ENCODE measurements at places on chromosomes 11 and 22.

DNA sequence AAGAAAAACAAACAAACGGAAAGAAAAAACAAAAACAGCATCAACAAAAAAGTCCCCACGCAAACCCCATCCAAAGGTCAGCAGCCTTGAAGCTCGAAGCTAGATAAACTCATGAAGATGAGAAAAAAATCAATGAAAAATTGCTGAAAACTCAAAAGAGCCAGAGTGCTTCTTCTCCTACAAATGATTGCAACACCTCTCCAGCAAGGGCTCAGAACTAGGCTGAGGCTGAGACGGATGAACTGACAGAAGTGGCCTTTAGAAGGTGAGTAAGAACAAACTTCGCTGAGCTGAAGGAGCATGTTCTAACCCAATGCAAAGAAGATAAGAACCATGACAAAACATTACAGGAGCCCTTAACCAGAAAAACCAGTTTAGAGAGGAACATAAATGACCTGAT is 18.4 kb upstream of the FTH1 start:
- no peak for DNase-seq

- no peak for DNase-seq
Measured at GRCh38 chr22:22746061-22746962, 101.9 kb downstream of the GGTLC2 start.

DNA sequence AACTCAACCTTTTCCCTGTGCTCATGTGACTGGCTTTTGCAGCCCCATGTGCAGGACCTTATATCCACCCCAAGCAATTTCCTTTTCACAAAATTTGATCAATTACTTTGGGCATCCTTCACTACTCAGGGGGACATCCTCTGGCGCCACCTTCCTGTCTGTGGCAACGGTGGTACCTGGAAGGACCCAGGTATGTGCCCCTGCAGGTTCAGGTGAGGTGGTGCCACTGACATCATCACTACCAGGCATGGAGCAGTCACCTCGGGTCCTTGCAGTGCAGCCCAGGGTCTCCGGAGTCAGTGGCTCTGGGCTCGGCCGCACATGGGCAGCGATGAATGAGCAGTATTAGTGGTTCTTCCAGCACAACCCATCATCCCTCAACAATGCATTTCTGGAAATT is 37.7 kb upstream of the B3GAT1 start:
- DNase-seq, result no peak

- DNase-seq, result peak; percentile 53
Measured at GRCh38 chr11:110093407-110094297, 460 bp downstream of the ZC3H12C start.

- no peak for DNase-seq
Measured at GRCh38 chr11:110251836-110252235, 44.6 kb downstream of the RDX start.

- DNase-seq, result peak; percentile 91
Measured at GRCh38 chr11:73866586-73866996, 10.1 kb downstream of the COA4 start.

DNA sequence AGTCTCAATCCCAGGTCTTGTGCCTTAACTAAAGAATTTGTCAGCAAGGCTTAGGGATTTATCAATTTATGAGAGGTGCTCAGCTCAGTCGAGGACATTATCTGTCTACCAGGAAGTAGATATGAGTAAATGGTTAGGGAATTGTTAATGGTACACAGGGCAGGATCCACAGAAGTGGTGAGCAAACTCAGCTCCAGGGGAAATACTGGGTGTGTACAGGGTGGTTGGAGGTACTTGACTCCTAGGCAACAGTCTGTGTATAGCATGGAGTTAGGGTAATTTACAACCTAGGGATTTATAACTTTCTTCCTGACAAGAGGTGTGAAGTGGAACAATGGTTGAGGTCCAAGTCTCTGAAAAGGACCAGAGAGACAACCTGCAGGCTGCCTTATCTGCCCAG is 123.4 kb upstream of the OR9Q1 start:
- no peak for DNase-seq

- DNase-seq, result peak; percentile 39
Measured at GRCh38 chr11:43687120-43687791, 6.7 kb downstream of the HSD17B12 start.

- DNase-seq, result no peak
Measured at GRCh38 chr22:22059291-22060002, 76.9 kb upstream of the TOP3B start.

DNA sequence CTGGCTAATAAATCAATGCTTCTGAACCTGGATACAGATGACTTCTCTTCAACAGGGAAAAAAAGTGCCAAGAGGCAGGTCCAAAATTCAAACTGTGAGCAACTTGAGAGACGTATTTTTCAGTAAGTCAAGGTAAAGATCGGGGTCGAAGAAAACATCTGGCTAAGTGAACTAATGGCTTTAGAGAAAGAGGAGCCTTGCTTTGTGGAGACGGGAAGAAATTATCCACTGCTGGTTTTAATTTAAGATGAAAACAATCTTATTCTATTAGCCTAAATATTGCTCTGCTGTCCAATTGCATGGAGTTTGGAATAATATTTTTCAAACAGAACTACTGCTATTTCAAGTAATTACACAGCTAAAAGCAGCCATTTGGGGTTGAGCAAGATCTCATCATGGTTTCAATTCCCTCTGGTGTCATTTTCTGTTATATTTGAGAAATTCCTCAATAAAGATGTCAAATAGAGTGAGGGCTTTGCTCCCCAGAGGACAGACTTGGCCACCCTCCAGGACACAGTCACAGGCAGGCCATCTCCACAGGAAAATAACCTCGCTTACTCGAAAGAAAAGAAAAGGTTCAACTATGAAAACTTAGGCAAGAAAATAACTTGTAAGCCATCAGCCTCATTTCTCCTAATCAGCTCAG is 29.8 kb downstream of the SCUBE1 start:
- DNase-seq, result peak; percentile 21

DNA sequence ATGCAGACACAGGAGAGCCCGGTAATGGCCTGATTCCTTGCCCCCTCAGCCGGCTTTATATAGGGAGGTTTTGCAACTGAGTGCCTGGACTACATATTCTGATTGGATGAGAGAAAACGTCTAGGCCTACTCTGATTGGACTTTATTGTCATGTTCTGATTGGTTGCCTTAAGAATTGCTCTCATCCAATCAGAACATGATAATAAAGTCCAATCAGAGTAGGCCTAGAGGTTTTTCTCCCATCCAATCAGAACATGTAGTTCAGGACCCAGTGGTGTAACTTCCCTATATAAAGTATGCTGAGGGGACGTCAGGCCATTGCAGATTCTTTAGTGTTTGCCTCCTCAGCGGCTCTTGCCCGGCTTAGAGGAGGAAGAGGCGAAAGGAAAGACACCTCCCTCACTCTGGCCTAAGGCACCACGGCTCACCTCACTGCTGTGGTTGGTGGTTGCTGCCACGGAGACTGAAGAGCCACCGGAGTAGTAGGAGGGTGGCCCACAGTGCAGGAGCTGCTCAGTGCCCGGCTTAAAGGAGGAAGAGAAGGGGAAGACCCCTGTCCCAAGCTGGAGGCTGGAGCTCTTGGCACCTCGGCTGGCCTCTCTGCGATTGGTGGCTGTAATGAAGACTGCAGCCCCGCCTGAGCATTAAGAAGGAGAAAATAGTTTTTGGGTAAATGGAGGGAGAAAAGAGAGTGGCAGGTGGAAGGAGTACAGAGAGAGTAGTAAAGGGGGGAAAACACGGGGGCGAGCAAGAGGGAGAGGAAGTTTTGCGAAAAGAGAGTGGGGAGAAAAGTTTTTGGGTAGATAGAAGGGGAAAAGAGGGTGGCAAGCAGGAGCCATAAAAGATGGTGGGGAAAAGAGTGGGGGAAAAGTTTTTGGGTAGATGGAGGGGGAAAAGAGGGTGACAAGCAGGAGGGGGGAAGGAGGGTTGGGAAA is 116.7 kb upstream of the SERPIND1 start:
- DNase-seq, result no peak

DNA sequence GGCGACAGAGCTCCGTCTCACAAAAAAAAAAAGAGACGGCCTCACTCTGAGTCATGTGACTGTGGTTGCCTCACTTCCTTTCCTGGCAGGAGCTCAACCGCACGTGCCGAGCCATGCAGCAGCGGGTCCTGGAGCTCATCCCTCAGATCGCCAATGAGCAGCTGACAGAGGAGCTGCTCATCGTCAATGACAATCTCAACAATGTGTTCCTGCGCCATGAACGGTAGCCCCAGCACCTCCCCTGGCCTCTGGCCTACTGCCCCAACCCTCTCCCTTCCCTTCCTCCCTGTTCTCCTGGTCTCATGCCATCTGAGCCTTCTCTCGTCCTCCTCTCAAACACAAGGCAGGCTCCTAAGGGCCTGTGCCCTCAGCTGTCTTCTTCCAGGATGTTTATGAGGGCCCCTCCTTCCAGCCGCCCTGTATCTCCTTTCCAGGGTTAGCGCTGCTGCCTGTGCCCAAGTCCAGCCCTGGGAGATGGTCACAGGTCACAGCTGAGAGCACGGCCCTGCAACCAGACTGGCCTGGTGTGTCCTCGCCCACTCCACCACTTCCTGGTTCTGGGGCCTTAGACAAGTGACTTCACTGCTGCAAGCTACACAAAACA is 30.7 kb downstream of the TOM1 start:
- no peak for DNase-seq

DNA sequence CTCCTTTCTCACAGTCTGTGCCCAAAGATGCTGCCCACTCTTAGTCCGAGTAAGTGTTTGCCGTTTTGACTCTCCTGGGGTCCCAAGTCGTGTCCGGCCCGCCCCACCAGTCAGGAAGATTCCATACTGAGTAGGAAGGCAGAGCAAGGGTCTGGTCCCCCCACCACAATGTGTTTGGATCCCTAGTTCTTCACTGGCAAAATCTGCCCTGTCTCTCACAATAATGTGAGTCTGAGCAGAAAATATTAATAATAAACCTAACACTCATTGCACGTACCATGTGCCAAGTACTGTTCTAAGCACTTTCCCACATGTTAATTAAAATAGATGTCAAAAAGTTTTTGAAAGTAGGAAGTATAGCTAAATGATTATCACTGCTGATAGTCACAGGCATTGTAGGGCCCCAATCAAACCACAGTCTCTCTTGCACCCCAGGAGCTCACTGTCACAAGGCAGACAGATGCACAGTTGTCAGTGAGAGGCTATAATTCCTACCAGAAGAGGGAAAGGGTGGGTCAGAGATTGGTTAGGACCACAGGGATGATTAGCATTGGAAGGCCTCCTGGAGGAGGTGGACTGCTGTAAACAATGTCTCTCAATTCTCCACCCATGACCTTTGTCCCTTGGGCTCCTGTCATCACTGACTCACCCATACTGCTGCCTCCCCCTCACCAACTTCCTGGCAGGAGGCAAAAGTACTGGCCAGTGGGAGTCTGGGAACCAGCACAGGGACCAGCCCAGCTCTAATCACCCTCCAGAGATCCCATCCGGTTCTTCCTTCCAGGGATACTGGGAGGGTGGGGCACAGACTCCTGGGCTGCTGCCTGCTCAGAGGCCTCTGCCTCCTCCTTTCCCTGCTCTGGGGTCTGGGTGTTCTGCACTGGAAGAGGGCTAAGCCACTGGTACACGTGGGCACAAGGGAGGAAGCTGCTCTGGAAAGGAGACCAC is 1.0 kb upstream of the POLD4 start:
- peak; percentile 93 for DNase-seq

- no peak for DNase-seq
Measured at GRCh38 chr11:68412593-68413475, 47.7 kb upstream of the PPP6R3 start.

DNA sequence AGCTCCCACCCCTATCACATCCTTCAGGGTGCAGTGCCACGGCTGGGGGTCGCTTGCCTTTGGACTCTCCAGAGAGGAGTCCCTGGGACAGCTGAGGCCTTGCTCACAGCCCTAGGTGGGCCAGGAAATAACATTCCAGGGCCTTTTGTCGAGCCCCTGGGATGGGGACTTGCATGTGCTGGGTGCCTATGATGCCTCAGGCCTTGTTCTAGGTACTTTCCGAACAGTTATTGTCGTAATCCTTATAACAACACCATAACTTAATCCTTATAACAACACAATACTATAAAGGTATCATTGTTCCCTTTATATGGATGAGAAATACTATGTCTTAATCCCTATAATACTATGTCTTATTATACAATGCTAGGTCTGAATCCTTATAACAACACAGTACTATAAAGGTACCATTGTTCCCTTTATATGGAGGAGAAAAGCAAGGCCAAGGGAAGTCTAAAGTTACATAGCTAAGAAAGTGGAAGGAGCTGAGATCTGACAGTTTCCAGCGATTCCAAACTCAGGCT is 236.5 kb downstream of the ST3GAL4 start:
- no peak for DNase-seq

DNA sequence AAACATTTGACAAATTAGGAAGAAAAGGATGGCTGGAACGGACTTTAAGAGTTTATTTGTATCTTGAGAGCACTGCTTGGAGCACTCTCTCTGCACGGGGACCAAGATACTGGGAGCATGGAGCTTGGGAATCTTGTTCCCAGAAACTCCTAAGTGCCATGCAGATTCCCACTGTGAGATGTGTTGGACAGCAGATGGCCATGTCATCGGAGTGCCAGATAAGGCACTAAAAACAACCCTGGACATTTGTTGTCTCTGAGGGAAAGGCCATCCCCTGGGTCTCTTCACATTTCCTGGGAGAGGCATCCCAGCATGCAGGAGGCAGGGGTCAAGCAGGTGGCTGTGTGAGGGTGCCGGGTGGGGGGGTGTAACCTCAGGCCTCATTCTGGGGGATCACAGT is 2.9 kb downstream of the KIRREL3 start:
- no peak for DNase-seq

- DNase-seq, result no peak
Measured at GRCh38 chr11:80846979-80847378, 1406.1 kb upstream of the TENM4 start.

GRCh38 chr11:112280268-112281126 is 19.8 kb upstream of the PLET1 start:
- peak; percentile 90 for DNase-seq

DNA sequence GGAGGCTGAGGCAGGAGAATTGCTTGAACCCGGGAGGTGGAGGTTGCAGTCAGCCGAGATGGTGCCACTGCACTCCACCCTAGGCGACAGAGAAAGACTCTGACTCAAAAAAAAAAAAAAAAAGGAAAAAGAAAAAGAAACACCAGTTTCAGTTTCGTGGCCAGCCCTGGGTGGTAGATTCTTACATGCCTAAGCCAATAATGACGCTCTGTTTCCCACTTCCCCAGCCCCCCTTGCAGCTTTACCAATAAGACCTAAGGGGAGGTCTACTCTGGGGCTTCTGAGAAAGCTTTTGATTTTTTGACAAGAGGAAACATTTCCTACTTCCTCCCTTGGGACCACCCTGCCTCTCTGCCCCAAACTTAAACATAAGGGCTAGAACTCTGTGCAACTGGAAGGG is 30.0 kb upstream of the PTPRJ start:
- DNase-seq, result peak; percentile 76
